NCI-H524 treated with DMSO at 0.1 percent for 48 hours (cell line): ENCODE measurements at places on chromosomes 16 and 17.

GRCh38 chr17:43334738-43335402, 63.9 kb upstream of the ARL4D start:
- DNase-seq, result no peak

- DNase-seq, result no peak
These were observed 12.5 kb downstream of the PLLP start for GRCh38 chr16:57271867-57272495.

DNA sequence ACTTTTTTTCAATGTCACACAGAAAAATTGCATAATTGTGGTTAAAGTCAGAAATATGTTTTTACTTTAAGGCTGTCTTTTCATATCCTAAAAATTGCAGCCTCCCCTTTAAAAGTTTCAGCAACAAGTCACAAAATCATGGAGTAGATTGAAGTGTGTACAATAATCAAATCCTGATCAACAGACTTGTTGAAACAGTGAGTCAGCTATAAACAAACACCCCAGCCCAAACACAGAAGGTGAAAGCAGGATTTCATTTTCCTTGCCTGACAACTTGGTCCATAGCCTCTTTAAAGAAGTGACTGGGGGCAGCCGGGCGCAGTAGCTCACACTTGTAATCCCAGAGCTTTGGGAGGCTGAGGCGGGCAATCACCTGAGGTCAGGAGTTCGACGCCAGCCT, 59.9 kb downstream of the WNT3 start:
- DNase-seq, result no peak

DNA sequence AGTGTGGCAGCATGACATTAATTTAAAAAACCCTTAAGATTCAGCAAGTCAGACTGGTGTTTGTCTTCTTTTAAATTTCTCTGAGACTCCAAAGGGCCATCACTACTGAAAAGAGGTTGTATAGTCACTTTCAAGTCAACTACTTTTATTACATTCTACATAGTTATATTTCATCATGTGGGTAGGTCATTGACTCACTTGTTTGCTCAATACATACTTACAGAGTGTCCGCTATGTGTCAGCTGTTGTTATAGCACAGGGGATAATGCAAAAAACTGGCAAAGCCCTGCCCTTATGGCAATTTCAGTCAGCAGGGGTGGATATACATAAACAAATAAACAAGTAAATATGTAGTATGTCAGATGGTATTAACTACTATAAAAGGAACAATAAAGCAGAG, 2.5 kb upstream of the MYH4 start:
- DNase-seq, result no peak

GRCh38 chr16:9183682-9184353, 92.4 kb downstream of the HAPSTR1 start:
- DNase-seq, result no peak

GRCh38 chr16:67089101-67089500, 20.6 kb upstream of the PHAF1 start:
- DNase-seq, result no peak

DNA sequence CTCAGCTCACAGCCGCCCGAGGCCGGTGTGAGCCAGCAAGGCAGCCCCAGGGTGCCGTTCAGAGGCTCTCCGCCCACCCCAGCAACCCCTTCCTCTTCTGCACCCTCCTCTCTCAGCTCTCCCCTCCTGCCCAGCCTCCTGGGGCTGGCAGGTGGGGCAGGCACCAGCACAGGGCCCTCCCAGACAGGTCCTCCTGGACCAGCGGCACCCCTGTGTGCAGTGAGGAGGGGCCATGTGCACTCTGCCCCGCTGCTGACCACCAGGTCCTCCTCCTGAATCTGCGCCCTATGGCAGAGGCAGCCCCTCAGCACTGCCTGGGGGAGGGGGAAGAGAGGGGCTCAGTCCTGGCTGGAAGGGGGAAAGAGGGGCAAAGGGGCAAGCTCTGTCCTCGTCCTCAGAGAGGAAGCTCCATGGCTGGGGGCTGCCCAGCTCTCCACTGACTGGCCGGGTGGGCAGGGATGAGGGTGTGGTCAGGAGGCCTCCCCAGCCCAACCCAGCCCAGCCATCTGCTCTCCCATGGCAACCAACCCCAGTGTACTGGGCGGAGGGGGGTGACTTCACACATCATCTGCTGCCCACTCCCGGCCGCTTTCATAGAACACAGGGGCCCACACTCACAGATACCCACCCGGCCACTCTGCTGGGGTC, 5.4 kb upstream of the BCAR1 start:
- DNase-seq, result peak; percentile 25

- peak; percentile 62 for DNase-seq
These were observed 34.0 kb downstream of the PLCD3 start for GRCh38 chr17:45098081-45098868.

- no peak for DNase-seq
These were observed 5.3 kb downstream of the FAM234A start for GRCh38 chr16:239948-240277.

GRCh38 chr16:543301-544164, 16.0 kb downstream of the CAPN15 start:
- no peak for DNase-seq

- DNase-seq, result no peak
These were observed 138.3 kb downstream of the UTP18 start for GRCh38 chr17:51398687-51399086.

GRCh38 chr17:19578545-19578944, 44.9 kb downstream of the SLC47A1 start:
- DNase-seq, result peak; percentile 84

- no peak for DNase-seq
These were observed 184.8 kb upstream of the CIBAR2 start for GRCh38 chr16:85296859-85297660.

GRCh38 chr16:77581706-77582105, 140.6 kb upstream of the NUDT7 start:
- no peak for DNase-seq

DNA sequence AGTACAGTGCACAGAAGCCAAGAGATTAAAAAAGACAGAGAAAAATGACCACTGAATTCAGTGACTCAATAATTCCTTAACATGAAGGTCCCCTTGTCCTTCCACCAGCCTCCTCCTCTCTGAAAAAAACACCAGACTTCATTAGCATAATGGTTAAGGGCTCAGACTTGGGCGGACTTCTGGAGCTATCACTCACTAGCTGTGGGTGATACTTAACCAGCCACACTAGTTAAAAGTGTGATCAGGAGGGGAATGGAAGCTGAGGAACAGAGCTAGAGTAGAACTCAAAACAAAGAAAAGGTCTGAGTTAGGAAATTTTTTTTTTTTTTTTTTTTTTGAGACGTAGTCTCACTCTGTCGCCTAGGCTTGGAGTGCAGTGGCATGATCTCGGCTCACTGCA, 23.2 kb downstream of the ZNF652 start:
- DNase-seq, result no peak

DNA sequence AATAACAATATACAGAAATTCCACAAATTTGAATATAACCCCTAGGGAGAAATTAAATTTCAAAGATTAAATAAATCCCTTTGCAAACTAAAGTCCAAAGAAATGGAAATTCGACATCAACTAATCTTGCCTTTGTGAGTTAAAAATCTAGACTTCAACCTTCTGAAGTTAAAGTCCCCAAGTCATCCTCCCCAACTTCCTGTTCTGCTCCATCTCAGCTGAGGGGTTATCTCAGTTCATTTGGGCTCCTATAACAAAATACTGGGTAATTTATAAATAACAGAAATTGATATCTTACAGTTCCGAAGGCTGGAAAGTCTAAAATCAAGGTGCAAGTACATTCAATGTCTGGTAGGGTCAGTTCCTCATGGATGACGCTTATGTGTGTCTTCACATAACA, 22.8 kb upstream of the KDM6B start:
- DNase-seq, result no peak

DNA sequence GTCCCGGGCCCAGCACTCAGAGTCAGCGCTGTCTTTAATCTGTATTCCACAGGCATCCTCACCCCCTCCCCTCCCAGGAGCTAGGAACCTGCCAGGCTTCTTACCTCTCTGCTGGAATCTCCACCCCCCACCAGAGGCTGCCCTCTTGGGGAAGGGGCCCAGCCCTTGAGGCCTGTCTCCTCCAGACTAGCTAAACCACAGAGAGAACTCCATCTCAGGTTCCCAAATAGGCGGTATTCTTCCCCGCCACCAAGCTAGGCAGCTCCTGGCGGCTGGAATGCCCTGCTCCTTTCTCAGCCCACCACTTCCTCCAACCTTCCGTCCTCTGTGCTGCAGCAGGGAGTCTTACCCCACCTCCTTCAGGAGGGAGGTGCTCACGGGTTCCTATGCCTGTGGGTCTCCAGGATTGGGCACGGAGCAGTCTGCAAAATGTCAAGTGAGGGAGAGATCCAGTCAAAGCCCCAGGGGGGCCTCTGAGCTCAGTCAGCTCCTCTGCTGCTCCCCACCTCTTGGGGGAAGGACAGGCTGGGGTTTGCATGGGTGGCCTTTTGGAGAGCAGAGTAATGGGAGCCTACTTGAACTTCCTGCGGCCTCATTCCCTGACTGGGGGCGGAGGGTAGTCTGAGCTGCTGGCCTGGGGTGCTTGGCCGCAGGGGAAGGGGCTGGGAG, 55.7 kb downstream of the SREBF1 start:
- DNase-seq, result no peak

- DNase-seq, result no peak
These were observed at the start of gene ARL5C for GRCh38 chr17:39165841-39166349. Gene ARL5C, minus strand, starts transcription at chr17:39166161. Its CDS starts 401 bp downstream, at chr17:39165760.

DNA sequence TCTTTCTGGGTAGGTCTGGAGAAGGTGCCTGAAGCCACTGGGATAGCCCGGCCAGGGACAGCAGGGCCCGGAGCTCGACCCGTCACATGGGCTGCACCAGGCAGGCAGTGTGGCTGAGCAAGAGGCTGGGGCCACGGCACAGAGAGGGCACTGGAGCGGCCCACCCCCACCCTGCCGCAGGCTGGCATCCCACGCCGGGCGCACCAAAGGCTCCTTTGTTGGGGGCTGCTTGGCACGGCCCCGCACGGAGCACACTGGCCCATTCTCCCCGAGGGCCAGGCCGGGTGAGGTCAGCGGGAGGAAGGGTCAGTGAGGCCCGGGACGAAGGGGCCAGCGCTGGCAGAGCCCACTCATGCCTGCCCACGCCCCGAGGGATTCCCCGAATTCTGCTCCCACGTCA, 36.5 kb upstream of the PVALEF start:
- no peak for DNase-seq

DNA sequence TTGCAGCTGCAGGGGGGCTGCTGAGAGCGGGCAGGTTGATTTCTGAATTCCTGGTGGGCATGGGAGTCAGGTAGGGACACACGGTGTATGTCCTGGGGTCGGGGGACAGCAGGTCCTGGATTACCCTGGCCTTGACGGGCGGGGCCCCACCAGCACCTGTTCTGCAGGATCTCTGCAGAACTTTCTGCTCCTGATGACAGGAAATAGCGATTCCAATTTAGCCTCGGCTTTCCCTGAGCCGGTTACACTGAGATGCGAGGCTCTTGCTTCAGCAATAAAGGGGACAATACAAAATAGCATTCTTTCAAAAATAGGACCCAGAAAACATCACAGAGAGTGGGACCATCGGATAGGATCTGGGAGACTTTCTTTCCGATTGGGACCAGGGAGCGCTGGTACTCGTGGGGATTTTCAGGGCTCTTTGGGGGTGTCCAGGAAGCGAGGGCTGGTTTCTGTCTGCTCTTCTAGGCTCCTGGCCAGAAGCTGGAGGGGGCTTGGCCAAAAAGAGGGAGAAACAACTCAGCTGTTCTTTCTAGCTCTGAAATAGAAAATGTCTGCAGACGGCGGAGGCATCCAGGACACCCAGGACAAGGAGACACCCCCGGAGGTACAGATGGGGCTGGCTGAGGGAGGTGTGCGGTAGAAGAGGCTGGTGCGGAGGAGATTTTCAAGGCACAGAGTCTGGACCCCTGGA, 642 bp downstream of the ZNF205 start:
- DNase-seq, result no peak

DNA sequence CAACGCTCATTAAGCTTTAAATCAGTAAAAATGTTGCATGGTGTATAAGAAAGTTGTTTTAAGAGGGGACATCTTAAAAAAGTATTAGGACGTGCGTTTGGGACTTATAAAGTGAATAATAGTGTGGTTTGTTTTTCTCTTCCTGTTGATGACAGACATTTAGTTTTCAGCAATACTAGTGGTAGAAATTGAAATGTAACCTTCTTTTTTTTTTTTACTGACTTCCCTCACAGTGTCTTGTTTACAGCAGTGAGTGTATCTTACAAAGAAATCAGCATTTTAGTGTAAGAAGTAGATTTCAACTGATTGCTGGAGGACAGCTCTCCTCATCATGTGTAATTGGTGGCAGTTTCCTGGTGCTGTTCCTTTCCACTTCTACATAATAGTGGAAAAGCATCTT, 39.6 kb downstream of the CYLD start:
- DNase-seq, result no peak

DNA sequence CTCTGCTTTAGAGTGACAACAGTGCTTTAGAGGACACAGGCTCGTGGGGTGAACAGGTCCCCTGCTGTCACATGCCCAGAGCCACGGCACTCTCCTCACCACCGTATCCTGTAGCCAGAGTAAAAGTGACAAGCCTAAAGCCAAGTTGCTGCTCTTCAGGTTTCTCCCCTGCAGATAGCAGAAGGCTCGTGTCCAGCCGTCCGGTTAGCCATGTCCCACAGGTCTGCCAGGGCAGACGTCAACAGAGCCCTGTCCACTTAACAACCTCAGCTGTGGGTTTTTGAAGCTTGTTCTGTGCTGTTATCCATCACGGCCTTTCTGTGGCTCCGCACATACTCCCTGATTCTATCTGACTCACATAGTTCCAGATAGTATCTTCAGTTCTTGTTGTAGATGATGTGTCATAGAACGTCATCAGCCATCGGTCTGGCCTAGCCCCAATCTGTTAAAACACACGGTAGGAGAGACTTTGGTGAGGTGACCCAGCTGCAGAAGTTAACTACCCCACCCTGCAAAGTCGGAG, 100.7 kb downstream of the SOCS1 start:
- DNase-seq, result no peak

- DNase-seq, result no peak
These were observed 6.4 kb upstream of the SOCS3 start for GRCh38 chr17:78366109-78366848.

DNA sequence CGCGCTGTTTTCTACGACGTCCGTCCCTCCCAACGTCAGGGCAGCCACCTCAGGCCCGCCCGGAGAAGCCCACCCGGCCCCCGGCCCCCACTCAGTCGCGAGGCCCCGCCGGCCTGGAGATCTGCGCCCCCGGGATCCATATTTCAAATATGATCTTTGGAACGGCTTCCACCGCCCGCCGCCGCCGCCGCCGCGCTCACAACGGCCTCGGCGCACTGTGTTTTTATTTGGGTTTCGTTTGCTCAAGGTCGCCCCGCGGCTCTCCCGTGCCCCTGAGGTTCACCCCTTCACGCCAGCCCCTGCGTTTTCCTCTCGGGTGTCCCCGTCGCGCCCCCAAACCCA, 4.2 kb upstream of the CBX4 start:
- DNase-seq, result no peak

DNA sequence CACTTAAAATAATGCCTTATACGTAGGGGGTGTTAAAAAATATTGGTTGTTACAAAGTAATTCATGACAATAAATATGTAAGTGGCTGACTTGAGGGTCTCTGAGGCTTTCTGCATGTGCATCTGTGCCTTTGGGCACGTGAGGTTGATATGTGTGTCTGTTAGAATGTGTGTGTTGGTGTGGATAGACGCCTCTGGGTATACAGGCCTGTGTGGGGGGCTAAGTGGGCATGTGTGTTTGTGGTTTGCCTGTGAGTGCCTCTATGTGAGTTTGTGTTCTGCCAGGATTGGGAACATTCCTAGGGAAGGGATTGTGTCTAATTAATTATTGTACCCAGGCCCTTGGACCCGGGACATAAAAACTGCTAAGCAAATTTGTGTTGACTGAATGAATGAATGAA, 19.0 kb downstream of the GP2 start:
- DNase-seq, result no peak

- DNase-seq, result no peak
These were observed 43.2 kb downstream of the TSC2 start for GRCh38 chr16:2090777-2091546.

GRCh38 chr16:71722801-71723536, 1.5 kb downstream of the PHLPP2 start:
- no peak for DNase-seq
